ENCODE measurements at places on chromosomes 2 and 18.

DNA sequence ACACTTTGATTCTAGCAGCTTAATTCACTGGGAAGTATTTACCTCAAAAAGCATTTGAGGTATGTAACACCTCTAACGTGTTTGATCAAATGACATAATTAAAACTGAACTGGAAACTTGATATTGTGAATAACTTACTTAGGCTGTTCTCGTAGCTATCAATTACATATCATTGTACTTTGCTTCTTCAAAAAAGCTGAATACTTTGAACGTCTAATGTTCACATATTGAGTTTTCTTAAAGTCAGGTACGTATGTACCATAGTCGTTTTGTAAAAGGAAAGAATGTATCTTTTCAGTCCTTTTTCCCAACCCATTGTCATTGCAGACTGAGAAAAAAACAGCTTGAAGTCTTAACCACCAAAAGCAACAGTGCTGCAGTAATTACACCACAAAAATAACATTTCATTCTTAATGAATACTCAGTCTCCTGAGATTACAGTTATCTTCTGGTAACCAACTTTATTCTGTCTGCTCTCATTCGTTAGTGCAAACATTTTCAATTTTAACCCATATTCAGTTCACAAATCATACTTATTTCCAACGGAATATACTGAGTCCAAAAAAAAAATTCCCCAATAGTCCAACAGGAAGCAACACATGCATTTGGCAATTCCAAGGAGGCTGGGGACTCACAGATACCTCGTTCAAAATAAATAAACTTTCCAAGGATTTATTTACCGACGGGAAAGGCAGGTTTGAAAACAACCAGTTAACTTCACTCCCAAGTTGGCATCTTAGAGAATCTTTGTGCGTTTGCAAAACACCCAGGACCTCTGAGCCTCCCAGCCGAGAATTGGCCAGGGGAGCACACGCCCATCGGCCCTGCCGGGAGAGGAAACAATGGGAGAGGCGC lies 1.1 kb downstream of the CHN1 start:
- DNase-seq: peak; percentile 42

DNA sequence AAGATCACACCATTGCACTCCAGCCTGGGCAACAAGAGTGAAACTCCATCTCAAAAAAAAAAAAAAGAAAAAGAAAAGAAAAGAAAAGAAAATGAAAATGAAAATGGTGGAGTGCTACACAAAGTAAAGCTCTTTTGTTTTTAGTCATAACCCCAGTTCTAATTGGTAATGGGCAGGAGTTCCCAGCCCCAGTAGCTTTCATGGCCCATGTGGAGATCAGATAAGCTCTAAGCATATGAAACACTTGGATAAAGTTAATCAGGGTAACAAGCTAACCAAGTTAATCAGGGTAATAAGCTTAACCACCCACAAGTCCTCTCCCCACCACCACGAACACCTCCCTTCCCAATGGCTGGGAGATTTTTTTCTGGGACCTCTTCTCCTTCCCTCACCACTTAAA lies 240.8 kb downstream of the BCL11A start:
- no peak for DNase-seq

DNA sequence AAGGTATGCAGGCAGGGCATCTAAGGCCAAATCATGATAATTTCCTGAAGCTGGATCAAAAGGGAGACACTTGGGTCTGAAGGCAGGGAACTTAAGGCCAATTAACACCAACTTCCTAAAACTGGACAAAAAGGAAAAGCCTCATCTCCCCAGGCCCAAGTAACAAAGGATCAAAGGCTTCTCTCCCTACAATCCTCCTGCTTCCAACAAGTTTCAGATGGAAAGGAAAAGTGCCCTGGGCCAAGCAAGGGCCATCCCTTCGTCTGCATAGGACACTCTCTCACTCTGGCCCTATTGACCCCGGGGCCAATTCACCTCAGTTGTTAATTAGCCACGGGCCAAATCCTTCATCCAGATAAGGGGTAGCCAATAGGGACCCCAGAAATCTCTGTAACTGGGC lies 1335.8 kb upstream of the CDH2 start:
- DNase-seq: no peak

DNA sequence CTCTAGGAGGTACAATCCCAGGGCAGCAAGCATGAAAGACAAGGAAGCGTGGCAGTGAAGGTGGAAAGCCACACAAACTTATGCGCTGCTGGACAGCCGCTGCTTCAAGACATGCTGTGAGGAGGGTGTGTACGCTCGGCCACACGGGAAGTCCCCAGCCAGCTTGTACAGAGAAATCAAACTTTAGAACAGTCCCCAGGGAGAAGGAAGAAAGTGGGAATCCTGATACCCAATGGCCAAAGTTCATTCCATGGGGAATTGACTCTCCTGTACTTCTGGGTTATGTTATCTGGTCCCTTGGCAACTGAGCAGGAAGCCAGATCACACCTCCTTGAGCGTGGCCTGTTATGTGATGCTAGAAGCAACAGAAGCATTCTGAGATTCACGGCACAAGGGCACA lies 86.1 kb upstream of the BOD1L2 start:
- no peak for DNase-seq

DNA sequence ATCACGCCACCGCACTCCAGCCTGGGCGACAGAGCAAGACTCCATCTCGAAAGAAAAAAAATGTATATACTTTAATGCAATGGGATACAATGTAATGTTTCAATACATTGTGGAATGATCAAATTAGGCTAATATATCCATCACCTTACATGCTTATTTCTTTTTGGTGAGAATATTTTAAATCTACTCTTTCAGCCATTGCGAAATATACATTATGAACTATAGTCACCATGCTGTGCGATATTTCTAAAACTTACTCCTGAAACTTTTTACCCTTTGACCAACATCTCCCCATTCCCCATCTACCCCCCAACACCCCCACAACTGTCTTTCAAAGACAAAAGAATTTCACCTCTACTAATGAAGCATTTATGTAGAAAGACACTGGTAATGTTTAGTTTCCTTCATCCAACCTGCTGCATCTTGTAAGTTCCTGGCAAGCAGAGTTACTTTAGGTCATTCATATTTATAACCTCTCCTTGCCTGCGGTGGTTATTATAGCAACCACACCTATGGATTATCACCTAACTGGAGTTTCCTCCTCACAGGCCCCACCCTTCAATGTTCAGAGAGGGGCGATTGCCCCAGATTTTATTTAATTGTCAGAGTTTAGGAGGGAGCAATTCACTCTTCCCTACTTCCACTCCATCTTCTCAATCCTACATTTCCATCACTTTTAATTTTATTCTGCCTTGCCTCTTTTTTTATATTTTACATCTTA lies 1.2 kb upstream of the ME2 start:
- no peak for DNase-seq

All from NCI-H2171 (cell line).